ENCODE measurements at places on chromosomes 7 and 10.

DNA sequence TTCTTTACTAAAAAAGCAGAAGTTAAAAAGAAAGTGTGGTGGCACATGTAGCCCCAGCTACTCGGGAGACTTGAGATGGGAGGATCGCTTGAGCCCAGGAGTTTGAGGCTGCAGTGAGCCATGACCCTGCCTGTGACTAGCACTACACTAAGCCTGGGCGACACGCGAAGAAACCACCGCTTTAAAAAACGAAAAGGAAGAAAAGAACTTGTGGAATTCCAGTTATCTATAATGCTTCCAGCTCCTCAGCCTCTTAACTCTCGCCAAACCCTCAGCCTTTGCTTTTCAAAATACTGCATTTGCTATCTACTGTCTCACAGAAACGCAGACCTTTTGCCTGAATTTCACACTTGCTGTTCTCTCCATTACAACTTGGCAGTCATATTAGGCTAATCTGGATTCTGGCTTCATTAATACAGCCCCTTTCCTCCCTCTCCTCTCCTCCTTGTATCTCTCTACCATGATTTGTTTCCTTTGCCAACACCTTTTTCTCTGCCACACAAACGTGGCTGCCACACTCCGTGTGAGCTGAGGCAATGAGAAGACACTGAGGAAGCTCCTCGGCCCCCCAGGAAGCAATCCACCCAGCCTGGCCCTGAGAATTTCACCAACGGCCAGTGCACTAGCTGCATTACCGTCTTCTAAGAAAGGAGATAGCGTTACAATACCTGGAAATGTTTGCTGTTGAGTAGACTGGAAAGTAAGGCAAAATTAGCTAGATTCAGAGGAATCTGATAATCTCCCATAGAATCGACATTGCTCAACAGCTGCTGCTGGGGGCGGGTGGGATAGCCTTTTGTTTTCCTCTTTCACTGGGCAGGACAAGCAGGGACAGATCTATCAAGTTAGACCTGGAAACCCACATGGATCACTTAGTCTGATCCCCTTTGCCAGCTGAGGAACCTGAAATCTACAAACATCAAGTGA, 37.2 kb downstream of the CALML5 start:
- DNase-seq = no peak

DNA sequence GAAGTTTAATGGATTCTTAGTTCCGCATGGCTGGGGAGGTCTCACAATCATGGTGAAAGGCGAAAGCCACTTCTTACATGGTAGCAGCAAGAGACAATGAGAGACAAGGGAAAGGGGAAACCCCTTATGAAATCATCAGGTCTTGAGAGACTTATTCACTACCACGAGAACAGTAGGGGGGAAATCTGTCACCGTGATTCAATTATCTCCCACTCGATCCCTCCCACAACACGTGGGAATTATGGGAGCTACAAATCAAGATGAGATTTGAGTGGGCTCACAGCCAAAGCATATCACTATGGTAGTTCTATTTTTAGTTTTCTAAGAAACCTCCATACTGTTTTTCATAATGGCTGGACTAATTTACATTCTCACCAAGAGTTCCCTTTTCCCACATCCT, 36.7 kb downstream of the SPAM1 start:
- no peak for DNase-seq

- DNase-seq = no peak
These were observed 21.2 kb upstream of the BLOC1S2 start for GRCh38 chr10:100307684-100308083.

- DNase-seq = no peak
These were observed 449.7 kb downstream of the AUTS2 start for GRCh38 chr7:70047891-70048448.

DNA sequence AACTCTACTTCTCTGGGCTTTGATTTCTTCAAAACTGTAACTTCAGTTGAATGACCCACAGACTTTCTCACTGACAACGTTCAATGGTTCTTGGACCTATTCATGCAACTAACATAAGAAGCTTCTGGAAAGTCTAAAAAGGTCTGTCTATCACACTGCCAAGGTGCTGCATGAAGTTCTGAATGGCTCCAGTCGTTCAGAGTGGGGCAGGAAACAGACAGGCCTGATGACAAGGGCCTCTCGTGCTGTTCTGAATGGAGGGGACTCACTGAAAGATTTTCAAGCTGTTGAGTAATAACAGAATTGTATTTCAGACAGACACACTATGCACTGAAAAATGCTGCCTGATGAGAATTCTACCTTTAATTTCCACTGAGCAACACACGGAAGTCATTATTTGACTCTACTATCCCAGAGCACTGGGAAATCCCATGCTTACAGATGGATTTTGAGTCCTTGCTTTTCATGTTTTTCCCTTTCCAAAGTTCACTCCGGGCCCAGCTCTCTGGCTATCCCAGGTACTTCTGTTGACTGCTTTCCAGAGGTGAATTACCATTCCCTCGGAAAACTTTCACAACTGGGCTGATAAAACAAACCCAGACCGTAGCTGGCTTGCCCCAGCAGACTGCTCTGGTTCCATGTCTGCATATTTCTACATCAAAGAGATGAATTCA, 204.9 kb upstream of the FRMD4A start:
- DNase-seq = no peak

- no peak for DNase-seq
These were observed 59.2 kb downstream of the CHCHD3 start for GRCh38 chr7:133022661-133023060.

- DNase-seq = no peak
These were observed 7.0 kb downstream of the ANXA7 start for GRCh38 chr10:73406846-73407245.

- no peak for DNase-seq
These were observed 63.2 kb upstream of the PODXL start for GRCh38 chr7:131619336-131620305.

DNA sequence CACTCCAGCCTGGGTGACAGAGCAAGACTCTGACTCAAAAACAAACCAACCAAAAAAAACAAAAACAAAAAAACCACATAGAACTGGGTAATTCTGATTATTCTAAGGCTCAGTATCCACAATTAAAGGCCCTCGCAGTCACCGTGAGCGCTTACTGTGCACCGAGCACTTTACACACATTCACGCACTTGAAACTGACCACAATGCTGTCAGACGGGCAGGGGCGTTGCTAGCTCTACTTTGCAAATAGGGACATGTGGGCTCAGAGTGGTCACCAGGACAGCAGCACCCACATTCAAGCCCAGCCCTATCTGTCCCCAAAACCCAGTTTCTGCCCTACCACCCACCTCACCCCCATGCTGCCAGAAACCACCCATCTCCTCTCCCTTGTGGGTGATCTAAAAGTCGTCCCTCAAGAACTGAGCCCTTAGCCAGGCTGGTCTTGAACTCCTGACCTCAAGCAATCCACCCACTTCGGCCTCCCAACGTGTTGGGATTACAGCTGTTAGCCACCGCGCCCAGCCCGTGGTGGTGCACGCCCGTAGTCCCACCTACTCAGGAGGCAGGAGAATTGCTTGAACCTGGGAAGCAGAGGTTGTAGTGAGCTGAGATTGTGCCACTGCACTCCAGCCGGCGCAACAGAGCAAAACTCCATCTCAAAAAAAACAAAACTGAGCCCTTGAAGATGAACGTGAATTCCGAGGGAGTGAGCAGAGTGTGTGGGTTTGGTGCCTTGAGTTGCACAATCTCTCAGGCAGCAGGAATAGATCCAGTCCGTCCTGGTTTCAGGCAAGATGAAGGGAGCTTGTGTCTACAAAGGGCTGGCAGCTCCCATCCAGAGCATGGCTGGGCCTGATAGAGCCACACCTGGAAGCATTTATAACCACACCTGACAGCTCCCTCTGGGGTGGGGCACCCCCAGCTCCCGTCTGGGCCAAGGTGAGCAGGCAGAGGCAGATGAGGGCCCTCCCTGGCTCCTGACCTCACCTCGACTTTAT, 5.4 kb upstream of the HSPB1 start:
- DNase-seq = no peak

GRCh38 chr10:79431891-79432831, 13.3 kb downstream of the ZCCHC24 start:
- DNase-seq = no peak

DNA sequence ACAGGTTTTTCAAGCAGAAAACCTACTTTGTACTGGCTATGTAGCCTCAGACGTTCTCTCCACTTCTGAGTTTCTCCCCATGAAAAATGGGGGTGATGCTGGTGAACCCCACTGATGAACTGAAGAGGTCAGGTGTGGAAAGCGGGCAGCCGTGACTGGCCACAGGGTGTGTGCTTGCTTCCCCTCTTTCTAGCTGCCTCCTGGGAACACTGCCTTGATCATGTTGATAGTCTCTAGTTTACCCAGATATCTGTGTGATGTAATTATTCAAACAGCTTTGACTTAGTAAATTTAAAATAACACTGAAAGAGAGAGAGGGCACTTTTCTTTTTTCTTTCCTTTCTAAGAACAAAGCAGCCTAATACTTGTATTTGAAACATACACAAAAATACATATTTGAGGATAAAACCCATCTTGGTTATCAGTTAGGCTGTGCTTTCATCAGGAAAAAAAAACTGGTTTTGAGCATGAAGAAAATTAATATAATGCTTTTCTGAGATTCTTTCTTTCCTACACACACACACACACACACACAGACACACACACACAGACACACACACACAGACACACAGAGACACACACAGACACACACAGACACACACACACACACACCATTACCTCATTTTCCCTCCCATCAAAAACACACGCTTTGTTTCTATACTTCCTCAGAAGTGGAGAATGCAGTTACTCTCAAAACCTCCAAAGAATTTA, 76.7 kb downstream of the MACC1 start:
- no peak for DNase-seq

DNA sequence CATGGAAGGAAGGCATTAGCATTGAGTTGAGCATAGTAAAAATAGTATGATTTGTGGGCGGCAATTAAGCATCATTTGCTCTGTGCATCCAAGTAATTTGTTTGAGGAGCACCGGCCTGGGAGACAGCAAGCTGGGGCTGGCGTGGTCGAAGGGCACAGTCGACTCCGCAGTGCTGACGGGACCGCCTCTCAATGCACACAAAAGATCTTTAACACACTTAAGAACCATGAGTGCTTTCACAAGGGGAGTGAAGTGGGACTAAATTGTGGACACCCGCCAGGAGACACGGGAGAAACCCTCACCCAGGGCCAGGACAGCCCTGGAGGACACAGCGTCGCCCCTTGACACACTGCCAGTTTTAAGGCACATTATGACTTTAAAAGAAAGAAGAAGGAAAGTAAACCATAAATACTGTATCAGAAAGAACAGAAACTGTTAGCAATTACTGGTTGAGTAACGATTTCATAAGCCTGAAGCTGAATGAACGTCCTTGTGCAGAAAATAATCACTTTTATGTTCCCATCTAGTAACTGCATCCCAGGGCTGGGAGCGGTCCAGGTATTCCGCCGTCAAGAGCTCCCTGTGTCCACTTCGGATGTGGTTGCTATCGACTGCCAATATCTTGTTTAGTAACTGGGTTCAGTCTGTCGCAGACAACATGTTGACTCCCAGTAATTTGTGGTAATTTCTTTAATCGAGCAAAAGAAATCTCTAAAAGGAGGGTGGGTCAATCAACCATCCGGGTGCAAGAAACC, 102.1 kb downstream of the EBF3 start:
- no peak for DNase-seq

DNA sequence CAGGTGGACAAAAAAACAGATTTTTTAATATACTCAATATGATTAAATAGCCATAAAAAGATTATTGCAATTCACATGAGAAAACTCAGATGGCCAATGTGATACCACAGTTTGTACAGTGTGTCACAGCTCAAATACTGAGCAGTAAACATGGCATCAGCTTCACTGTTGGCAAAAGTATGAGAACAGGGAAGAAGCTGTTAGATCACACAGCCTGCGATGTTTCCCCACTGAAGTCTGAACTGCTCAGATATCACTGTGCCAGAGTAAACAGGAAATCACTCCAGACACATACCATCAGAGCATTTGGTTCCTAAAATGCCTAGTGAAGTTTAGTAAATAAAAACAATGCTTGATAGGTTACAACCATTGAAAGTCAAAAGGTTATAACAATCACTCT, 347.8 kb downstream of the ETV1 start:
- no peak for DNase-seq

DNA sequence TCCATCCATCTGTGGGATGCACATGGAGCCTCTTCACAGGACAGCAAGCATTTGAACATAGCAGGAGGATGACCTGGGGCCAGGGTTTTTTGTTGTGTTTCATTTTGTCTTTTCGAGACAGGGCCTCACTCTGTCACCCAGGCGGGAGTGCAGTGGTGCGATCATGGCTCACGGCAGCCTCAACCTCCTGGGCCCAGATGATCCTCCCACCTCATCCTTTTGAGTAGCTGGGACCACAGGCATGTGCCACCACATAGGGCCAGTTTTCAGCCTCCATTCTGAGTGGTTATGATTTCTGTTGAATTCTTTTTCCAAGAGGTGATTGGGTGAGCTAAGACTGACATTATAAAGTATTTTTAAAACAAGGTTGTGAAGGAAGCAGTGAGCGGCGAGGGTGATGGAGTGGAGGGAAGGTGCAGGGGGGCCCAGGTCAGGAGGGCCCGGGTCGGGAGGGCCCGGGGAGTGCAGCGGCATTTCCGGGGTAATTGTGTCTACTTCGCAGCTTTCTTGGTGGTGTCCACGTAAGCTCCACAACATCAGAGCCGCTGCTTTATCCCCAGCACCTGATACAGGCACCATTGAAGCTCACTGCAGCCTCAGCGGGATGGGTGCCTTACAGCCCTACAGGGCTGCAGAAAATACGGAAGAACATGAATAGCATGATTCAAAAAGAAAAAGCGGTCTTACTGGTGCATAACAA, 12.0 kb upstream of the LARP4B start:
- no peak for DNase-seq

- DNase-seq = no peak
These were observed 62.5 kb downstream of the NKX6-2 start for GRCh38 chr10:132723330-132723970.

GRCh38 chr10:77220150-77220549, 417.5 kb downstream of the KCNMA1 start:
- no peak for DNase-seq

DNA sequence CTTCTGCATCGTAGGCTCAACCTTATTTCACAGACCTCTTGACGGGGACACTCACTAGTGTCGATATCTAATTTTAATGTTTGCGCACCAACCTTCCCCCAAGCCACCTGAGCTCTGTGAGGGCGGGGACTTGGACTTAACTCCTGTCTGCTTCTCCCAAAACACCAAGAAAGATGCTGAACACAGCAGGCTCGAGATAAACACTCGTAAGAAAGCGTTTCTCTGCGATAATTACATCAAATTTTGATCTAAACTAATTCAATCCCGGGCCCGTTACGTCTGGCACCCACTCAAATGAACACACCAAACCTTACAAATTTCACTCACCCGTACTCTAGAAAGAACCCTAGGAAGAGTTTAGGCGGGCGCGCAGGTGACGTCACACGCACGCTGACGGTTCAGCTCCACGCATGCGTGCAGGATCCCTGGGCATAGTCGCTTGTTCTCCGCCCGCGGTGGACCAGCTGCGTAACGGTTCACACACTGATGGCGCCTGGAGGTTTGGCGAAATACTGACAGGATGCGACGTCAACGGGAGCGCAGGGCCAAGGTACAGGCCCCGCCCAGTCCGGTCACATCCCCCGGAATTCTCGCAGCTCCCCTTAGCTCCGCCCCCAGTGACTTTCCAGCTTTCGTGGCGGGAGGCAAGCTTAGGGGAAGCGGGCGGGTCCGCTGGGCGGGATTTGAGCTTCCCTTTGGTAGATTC, at the start of gene POT1:
Gene POT1, minus strand, starts transcription at position 359 of the 706 bp plus-strand sequence. CDS start 32,652 bp downstream, outside the sequence.
- DNase-seq = peak; percentile 91
